ENCODE measurements at places on chromosomes 2 and 18.

DNA sequence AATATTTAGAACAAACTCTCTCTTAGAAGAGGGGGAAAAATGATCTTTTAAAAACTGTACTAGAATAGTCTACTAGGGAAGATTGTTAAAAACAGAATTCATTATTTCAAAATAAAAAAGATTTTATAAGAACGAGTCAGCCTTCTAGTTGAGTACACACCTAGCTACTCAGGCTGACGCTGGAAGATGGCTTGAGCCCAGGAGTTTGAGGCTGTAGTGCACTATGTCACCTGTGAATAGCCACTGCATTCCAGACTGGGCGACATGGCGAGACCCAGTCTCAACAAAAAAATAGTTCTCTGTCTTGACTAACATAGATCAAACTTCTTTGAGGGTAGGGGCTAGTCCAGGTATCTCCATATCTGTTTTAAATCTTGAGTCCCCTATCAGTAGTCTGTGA lies 33.9 kb downstream of the ERLEC1 start:
- DNase-seq: no peak

GRCh38 chr2:199443589-199444130 lies 14.1 kb downstream of the SATB2 start:
- no peak for DNase-seq

GRCh38 chr2:21251216-21251980 lies 127.6 kb downstream of the TDRD15 start:
- DNase-seq: no peak

- no peak for DNase-seq
Observed at GRCh38 chr2:59903994-59904544, 649.4 kb downstream of the BCL11A start.

GRCh38 chr18:46411867-46412690 lies 244.9 kb downstream of the LOXHD1 start:
- DNase-seq: no peak
